SK-MEL-5 (cell line): ENCODE measurements at places on chromosomes 3 and 15. TPM values are rescaled to one million over a fixed set of nuclear protein-coding genes. Genes with fewer than 3 reads are reported as not detected.

Gene SLC2A2
- total RNA-seq, result not detected in 2 replicates

- no peak for DNase-seq
Measured at GRCh38 chr3:115549071-115549470, 74.2 kb upstream of the GAP43 start.

DNA sequence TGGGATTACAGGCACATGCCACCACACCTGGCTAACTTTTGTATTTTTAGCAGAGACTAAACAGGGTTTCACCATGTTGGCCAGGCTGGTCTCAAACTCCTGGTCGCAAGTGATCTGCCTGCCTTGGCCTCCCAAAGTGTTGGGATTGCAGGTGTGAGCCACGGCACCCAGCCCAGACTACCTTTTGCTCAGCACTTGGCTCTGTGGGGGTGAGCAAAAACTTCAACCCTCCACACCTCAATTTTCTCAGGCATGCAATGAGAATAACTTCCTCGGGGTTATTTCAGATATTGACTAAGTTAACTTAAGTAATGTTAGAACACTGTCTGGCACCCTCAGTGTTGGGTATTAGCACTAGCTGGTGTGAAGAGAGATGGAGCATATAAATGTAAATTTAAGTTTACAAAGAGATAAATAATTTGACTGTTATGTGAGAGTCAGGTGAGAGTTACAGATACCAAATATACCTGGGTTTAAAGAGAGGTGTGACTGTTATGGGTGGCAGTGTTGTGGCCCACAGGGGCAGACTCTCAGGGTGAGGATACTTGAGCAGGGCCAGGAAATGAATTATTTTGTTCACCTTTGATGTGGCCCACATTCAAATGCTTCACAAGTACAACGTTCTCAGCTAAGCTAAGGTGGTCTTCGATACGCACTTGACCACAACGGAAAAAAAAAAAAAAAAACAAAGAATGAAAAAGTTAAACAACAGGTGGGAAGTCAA is 29.0 kb downstream of the CPOX start:
- no peak for DNase-seq

Gene DPPA2
- total RNA-seq, result not detected in 2 replicates

DNA sequence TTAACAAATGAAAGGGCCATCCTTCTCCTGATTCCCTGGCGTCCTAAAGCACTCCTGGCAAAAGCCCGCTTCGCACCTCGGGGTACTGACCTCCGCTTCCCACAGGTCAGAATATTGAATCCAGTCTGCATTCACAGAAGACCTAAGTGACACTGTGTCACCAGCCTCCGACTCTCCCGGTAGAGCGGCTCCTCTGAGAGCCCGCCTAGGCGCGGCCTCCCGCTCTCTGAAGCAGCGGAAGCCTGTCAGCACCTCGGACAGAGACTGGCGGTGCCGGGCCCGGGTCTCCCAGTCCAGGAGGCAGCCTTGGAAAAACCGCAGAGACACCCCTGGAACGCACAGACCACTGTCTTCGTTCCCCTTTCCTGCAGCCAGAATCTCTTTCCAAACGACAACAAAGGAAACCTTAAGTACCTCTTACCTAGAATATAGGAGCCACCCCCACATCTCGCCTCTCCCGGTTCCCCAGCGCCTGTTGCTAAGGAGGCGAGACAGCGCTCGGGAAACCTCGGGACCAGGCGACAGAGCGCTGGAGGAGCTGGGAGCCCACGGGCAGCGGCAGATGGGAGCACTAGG is 1.2 kb downstream of the GABRB3 start:
- peak; percentile 17 for DNase-seq

DNA sequence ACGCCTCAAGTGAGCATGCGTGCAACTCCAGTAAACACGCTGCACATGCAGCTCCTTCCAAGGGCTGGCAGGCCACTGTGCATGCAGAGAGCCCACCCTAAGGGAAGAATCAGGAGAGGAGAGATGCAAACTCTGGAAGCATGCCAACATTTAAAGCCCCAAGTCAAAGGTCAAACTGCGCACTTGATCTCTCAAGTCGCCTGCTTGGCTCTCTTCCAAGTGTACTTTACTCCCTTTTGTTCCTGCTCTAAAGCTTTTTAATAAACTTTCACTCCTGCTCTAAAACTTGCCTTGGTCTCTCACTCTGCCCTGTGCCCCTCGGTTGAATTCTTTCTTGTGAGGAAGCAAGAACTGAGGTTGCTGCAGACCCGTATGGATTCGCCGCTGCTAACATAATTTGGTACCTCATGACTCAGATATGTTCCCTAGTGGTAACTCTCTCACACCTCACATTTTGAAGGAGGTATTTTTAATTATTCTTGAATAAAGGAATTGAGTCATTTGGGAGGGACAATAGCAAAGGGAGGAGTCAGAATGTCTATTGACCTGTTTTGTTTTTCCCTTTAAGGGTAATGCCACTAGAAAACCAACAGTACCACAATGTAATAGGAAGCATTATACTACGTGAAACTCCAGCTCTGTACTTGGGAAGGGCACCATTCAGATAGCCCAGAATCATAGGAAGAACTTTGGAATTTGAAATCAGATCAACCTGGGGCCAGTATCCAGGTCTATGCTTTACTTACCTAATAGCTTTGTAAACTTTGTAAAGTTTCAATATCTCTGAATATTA is 19.6 kb upstream of the DGKG start:
- no peak for DNase-seq

GRCh38 chr3:81443457-81443782 is 318.0 kb downstream of the GBE1 start:
- no peak for DNase-seq

DNA sequence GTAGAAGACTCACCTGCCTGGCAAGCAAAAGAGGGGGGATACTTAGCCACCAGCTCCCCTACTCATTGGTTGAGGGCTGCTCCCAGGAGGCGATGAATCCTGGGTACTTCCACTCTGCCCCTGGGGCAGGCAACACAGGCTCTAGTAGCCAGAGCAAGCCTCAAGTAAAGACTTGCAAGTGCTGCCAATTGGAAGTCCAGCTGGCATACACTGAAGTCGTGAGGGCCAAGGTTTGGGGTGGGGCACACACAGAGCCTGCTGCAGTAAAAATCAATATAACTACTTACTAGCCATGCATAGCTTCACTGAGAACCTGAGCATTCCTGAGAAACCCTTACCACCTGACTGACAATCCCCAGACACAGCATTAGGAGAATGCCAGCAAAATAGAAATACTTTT is 123.0 kb upstream of the EIF1B start:
- DNase-seq, result no peak

GRCh38 chr3:184636741-184637316 is 75.0 kb downstream of the MAGEF1 start:
- peak; percentile 17 for DNase-seq

DNA sequence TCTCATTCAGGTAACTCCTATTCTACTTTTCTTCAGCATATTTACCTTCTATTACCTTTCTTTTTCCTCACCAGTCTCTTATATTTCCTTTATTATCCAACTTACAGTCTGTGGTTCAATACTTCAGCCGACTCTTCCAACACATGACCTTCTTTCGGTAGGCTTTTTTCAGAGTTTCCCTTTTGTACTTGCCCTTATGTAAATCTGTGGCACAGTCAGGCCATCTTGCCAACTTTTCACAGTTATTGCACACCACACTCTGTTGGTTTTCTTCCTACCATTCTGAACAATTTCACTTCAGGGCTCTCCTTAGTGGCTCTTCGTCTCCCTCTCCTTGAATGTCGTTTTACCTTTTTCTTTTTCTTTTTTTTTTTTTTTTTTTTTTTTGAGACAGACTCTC is 427.8 kb downstream of the LPP start:
- no peak for DNase-seq

GRCh38 chr15:49741712-49742111 is 120.9 kb downstream of the DTWD1 start:
- DNase-seq, result no peak

Gene TMOD2
- total RNA-seq, result 7.6 TPM in 2 replicates

Gene TNFSF10
- total RNA-seq, result 0.16 TPM in 1 of 2 replicates, not detected in the other

Gene CEMIP
- 6.3 and 7.0 TPM in 2 replicates for total RNA-seq

GRCh38 chr3:33385423-33385822 is 54.8 kb downstream of the UBP1 start:
- DNase-seq, result no peak

Gene PEX11A
- total RNA-seq, result 11.9 and 12.3 TPM in 2 replicates

DNA sequence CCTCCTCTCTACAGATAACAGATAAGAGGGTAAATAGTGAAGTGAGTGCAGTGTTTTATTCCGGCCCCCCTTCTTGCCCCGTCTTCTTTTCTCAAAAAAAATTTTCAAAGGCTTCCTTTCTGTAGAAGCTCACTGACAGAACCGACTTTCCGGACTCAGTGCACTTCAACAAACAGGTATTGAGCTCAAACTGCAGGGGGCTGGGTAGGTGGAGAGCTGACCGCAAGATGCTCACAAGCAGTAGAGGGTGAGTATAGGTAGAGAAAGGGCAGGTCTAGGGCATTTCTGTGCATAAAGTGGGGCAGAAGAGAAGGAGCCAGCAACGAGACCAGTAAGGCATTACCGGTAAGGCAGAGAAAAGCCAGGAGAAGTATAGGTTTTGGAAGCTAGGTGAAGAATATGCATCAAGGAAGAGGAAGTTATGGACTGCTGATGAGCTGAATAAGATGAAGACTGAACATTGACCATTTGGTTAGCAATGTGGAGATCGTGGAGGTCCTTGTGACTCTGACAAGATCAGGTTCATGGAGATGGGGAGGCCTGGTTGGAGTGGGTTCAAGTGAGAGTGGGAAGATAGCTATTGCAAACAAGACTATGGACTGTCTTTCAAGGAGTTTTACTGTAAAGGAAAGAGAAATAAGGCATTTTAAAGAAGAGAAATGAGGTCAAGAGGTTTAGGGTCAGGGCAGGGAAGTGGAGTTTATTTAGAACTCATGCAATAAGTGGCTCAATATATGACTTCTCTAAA is 97.4 kb downstream of the ST6GAL1 start:
- DNase-seq, result no peak

GRCh38 chr3:197295871-197296270 is 2.5 kb downstream of the DLG1 start:
- DNase-seq, result no peak

GRCh38 chr3:59326246-59327024 is 276.6 kb upstream of the CFAP20DC start:
- peak; percentile 61 for DNase-seq

GRCh38 chr3:44359146-44359751 is 20.7 kb downstream of the TCAIM start:
- no peak for DNase-seq

- DNase-seq, result no peak
Measured at GRCh38 chr15:66718220-66718988, 16.4 kb downstream of the SMAD6 start.

DNA sequence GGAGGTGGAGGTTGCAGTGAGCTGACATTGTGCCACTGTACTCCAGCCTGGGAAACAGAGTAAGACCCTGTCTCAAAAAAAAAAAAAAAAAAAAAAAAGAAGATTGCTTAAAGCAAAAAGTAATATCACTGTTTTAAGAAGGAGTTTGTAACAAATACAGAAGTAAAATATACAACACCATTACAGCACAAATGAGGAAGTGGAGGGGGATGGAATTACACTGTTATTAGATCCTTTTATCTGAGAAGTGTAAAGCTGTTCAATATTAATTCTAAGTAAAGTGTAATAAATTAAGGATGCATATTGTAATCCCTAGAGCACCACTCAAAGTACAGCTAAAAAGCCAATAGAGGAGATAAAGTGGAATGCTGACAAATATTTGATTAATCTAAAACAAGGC is 47.0 kb upstream of the SNRPA1 start:
- no peak for DNase-seq

Gene PARP15
- total RNA-seq, result 0.37 TPM in 1 of 2 replicates, not detected in the other

Gene SYNPR
- total RNA-seq, result not detected in 2 replicates

DNA sequence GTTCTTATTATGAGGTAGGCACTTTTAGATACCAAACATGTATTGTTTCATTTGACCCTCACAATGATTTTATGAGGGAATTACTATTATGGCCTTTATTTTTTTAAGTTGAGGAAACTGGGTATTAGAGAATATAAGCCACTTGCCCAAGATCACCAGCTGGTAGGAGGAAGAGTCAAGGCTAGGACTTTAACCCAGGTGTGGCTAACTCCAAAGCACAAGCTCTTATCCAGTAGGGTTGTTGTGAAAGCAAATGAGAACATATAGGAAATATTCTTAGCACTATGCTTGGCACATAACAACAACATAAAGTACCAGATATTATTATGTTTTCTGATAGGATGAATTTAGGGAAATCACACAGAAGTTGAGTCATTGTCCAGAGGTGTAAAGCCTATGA is 7.9 kb downstream of the BTLA start:
- no peak for DNase-seq

- DNase-seq, result no peak
Measured at GRCh38 chr15:93206893-93207292, 117.9 kb upstream of the RGMA start.

DNA sequence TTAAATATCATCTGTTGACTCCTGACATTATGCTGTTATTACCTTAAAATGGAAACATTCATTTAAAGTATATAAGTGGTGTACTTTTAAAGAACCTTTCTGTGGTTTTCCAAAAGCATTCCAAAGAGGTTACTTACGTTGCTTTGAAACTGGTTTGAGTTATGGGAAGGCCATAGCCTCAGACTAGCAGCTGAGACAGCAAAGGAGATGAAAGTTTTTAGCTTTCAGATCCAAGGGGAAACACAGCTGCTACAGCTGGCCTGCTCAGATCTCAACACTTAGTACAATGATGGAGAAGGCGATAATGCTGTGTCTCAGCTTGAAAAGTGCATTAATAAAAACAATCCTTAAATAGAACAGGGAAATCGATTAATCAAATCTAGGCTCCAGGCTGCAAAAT is 921.1 kb downstream of the ROBO1 start:
- DNase-seq, result peak; percentile 28

DNA sequence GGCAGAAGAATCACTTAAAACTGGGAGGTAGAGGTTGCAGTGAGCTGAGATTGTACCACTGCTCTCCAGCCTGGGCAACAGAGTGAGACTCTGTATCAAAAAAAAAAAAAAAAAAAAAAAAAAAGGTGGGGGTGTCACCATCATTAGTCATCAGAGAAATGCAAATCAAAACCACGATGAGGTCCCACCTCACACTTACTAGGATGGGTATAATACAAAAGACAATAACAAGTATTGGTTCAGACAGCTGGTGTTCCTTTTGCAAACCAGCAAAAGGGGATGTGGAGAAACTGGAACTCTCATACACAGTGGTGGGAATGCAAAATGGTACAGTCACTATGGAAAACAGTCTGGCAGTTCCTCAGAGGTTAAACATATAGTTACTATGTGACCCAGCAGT is 78.7 kb upstream of the TSC22D2 start:
- DNase-seq, result no peak

DNA sequence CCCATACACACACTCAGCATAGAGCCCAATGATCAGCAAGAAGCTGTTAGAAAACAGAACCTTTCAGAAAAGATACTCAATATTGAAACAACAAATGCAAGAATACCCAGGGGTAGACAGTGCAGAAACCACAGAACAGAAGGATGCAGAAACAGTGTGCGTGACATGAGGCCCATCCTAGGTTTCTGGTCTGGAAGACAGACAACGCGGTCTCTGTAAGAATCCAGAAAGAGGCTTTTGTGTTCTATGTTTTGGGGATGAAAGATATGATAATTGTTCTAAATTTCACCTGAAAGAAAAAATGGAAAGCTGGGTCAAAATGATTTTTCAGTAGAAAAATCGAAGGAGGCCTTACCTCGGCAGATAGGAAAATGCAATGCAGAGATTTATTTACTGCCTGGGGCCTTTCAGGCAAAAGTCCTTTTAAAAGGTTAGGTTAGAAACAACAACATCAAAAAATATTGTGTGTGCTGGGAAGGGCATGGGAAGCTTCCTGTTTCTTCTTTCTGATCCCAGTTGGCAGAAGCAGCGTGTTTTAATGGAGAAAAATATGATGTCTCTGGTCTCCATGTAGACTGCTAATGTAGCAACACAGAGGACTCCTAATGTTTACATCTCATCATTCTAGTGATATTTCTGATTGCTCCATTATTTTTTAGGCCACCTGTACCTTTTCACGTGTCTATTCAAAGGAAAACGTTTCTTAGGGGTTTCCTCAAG is 17.0 kb downstream of the SYNM start:
- peak; percentile 74 for DNase-seq
